Central memory CD8-positive, alpha-beta T cell (primary cell): ENCODE measurements at places on chromosomes 13 and 19.

- DNase-seq: no peak
Measured at GRCh38 chr19:53977991-53978731, 13.3 kb upstream of the CACNG6 start.

- no peak for DNase-seq
Measured at GRCh38 chr19:10052602-10053360, 33.3 kb upstream of the SHFL start.

- DNase-seq: no peak
Measured at GRCh38 chr19:19655641-19656343, 7.7 kb downstream of the ATP13A1 start.

GRCh38 chr19:14786421-14786851 lies 8.1 kb upstream of the ADGRE2 start:
- DNase-seq: no peak

DNA sequence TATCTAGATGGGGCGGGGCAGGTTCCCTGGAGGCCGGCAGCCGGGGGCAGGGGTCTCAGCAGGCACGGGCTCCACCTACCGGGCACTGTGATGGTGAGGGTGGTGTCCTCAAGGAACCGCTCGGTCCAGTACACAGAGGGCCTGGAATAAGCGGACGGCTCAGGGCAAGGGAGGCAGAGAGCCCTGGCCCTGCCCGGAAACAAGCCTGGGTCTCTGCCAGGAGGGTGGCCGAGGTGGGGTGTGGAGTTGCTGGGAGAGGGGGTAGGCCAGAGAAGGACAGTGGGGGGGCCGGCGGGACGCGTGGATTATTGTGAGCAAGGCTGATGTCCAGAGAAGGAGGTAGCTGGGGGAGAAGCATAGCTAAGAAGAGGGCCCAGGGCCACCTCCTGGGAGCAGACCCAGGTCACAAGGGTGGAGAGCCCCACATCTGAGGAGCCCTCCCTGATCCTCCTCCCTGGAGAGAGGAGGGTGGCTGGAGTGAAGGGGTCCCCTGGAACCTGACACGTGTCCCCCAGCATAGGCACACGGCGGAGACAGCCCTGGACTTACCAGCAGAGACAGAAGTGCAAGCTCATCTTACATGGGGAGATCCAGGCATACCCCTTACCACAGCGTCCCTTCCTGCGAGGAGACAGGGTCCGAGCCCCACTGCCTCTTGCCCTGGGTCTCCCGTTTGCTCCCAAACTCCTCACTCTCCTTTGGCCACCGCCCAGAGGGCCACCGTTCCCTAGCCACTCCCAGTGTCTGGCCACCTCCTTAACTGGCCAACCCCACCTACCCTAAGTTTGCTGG lies 29.0 kb upstream of the MIER2 start:
- DNase-seq: no peak

- no peak for DNase-seq
Measured at GRCh38 chr13:98428256-98428966, 148.5 kb downstream of the STK24 start.

GRCh38 chr13:20923272-20923671 lies 20.7 kb upstream of the XPO4 start:
- no peak for DNase-seq

GRCh38 chr13:20146381-20146780 lies 14.5 kb downstream of the GJA3 start:
- no peak for DNase-seq

DNA sequence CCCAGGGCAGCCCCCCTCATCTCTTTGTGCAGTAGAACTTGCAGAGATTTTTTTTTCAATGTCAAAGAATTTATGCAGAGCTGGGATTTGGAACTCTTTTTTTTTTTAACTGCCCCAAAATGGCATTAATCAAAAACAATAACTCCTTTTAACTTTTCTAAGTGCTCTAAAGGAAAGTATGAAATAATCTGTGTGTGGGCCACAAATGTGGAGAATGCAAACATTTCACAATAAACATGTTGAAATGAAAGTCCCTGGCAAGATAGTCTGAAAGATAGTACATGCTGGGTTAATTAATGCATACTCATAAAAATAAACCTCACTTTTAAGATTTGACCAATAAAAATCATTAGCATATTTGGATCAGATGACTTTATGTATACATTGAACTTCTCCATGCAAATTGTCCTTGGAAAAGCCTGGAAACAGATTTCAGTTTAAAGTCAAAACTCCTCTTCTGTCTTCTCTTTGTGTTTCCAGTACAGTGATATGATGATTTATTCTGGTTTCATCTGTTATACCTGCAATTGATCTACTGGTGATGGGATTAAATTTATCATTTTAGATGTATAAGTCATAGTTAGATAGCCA lies 30.5 kb upstream of the ZNF536 start:
- no peak for DNase-seq

DNA sequence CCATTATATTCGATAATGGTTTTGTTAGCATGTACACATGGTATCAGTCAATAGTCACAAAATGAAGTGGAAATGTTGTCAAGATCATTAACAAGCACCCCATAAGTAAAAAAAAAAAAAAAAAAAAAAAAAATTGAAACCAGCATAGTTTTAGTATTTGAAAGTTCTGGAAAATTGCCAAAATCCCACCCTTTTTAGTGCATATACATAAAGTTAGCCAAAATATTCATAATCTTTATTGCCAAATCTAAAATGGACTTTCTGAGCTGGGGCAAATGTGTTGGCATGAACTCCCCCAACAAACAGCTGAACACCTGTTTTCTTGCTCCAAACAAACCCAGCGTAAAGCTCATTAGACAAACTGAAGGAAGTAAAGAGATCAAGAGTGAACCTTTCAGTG lies 73.9 kb downstream of the MZT1 start:
- DNase-seq: no peak

DNA sequence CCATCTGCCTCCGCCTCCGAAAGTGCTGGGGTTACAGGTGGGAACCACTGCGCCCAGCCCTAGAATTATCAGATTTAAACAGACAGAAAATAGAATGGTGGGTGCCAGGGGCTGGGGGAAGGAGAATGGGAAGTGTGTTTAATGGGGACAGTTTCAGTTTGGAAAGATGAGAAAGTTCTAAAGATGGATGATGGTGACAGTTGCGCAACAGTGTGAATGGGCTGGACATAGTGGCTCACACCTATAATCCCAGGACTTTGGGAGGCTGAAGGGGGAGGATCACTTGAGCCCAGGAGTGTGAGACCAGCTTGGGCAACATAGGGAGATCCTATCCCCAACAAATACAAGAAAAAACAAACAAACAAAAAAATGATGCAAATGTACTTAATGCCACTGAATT lies 15.9 kb downstream of the KANK2 start:
- DNase-seq: no peak

GRCh38 chr13:21043898-21044297 lies 17.5 kb downstream of the LATS2 start:
- no peak for DNase-seq

DNA sequence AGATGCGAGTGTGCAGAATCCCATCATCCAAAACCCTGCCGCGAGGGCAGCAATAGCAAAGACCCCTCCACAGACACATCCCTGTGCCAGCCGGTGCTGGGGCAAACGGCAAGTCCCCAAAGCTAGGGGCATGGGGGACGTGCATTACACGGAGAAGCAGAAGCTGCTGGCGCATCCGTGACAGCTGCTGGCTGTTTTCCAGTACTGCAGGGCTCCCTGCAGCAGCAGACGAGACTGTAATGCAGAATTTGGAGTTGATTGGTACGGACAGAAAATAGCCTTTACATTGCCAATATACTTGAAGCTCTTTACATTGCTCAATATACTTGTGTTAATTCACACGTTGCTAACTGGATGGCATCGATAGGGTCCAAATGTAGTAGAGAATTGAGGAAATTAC lies 77.2 kb upstream of the TMTC4 start:
- DNase-seq: no peak

DNA sequence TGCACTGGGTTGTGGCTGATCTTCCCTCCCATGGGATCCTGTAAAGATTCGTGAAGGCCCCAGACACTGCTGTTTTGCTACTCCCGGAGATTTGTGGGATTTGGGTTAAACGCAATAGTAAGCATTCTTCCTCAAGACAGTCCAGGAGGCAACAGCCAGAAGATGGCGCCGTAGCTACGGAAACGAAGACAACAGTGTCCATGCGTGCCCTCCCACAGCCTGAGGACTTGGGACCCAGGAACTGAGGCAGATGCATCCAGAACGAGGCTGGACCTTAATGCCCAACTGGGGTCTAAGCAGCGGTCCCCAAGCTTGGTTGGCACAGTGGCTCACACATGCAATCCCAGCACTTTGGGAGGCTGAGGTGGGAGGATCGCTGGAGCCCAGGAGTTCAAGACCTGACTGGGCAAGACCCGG lies 57.6 kb upstream of the ZNF507 start:
- no peak for DNase-seq

DNA sequence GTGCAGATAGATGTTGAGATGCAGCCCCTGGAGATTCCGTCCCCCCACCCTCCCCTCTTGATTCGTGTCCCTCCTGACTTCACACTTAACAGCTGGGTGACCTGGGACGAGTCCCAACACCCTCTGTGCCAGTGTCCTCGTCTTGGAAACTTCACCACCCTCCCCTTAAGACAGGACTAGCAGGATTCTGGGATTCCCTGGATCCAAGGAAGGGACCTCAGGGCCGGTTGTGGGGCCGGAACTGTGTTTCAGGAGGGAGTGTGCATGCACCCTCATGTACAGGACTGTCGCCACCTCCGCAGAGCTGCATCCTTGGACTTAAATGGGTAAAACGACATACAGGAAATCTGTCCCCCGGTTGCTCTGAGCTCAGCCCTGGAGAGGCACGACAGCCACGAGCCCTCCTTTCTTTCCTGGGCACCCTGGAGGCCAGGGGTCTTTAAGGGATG lies 990 bp downstream of the MYO9B start:
- DNase-seq: no peak

DNA sequence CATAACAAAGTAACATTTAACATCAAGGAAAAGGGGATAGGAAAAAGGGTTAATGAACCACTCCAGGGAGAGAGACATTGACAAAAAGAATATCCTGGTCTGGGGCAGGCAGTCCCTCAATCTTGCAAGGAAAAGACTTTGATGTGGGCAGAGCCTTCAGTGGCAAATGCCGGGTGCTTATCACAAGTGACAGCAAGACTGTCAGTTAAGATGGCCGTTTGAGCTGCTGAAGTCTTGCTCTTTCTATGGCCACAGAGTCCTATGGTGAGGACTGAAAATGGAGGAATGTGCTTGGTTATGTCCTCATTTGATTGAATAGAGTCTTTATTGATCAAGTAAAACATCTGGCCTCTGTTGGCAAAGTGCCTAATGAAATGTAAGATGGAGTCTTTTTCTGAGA lies 112.1 kb downstream of the B3GLCT start:
- DNase-seq: no peak

DNA sequence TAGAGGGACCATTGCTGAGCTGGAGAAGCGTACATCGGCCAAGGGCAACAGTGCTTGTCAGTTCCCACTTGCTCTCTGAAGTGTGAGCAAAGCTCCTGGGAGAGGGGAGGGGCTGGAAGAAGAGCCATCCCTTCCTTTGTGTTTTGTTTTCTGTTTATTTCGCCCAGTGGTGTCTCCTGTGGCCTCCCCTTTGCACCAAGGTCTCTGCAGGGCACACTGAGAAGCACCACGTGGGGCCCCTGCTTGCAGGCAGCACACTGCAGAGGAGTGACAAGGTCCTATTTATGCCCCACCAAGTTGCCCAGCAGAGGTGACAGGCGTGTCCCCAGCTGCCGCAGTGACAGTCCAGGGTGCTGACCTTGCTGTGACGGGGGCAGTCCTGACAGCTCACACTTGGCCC lies 24.0 kb downstream of the GRIN2D start:
- no peak for DNase-seq

- DNase-seq: no peak
Measured at GRCh38 chr19:6078068-6078467, 32.2 kb downstream of the RFX2 start.

DNA sequence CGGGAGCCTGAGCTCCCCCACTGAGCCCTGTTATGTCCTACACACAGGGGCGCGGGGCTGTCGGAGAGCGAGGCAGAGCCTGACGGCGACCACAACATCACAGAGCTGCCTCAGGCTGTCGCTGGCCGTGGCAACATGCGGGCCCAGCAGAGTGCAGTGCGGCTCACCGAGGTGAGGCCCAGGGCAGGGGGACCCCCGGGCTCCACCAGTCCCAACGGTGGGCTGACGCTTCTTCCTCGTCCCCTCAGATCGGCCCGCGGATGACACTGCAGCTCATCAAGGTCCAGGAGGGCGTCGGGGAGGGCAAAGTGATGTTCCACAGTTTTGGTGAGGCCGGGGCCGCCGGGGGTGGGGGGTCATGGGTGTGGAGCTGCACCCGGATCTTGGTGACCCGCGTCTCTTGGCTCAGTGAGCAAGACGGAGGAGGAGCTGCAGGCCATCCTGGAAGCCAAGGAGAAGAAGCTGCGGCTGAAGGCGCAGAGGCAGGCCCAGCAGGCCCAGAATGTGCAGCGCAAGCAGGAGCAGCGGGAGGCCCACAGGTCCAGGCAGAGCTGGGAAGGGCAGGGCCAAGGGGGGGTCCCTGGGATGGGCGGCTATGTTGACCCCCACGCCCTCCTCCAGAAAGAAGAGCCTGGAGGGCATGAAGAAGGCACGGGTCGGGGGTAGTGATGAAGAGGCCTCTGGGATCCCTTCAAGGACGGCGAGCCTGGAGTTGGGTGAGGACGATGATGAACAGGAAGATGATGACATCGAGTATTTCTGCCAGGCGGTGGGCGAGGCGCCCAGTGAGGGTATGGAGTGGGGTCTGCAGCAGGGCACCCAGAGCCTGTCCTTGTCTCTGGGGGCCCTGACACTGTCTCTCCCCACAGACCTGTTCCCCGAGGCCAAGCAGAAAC lies 1.2 kb upstream of the P2RY11 start:
- DNase-seq: no peak

DNA sequence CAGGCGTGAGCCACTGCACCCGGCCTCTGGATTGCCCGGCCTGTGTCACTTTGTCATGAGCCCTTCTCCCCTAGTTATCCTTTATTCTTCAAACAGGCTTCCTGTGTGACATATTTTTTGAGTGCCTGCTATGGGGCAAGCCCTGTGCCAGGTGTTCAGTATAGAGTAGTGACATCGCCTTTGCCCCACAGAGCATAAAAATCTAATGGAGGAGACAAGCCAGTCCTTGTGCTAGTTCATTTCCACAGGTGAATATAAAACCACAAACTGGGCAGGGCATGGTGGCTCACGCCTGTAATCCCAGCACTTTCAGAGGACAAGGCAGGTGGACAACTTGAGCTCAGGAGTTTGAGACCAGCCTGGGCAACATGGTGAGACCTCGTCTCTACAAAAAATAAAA lies 43.2 kb downstream of the BBC3 start:
- DNase-seq: no peak

- DNase-seq: peak; percentile 39
Measured at GRCh38 chr19:35346193-35347052, 1.3 kb upstream of the FFAR1 start.

- no peak for DNase-seq
Measured at GRCh38 chr19:39677961-39678889, 22.5 kb downstream of the LGALS16 start.

- peak; percentile 28 for DNase-seq
Measured at GRCh38 chr13:52195401-52195837, 36.0 kb upstream of the NEK3 start.
